COLO829 (cell line): ENCODE measurements at places on chromosomes 3 and 15.

GRCh38 chr15:60576515-60576914 lies 97.6 kb upstream of the ICE2 start:
- no peak for DNase-seq

DNA sequence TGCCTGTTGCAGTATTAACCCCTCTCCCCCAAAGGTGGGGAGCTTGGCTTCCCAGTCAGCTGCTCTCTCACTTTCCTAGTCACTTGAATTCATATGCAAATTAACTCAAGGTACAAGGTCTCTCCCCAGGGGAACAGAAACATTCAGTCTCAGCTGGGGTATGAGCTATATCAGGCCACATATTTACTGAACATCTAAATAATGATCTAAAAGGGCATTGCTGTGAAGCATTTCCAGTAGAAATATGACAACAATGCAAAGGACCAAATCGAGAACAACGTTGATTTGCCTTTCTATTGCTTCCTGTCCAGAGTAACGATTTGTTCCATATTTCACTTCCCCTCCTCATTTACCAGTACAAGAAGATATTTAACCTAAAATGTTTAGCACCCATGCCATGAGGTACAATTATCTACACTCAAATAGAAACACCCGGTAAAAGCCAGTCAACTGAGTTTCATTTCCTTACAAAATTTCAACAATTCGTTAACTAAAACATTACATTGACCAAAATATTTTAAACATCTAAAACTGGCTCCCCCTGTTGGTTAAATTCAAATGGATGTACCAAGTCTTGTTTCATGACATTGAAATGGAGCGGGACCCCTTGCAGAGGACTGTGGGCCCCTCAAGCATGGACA lies 36.5 kb upstream of the KLHL6 start:
- no peak for DNase-seq

- DNase-seq: no peak
Measured at GRCh38 chr15:34023907-34024306, 15.1 kb downstream of the AVEN start.

DNA sequence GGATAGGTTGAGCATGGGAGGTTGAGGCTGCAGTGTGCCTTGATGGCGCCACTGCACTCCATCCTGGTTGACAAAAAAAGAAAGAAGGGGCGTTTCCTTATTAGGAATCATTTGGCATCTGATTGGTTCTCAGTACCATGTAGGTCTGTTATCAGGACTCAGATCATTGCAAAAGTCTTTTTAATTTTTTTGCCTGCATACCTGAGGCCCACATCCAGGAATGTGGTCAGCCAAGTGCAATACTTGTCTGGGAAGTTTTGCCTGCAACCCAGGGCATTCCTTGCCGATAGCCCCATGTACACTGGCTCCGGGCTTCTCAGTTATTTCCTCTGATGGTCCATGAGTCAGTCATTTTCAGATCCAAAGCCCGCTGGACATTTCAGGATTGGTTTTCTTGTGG lies 50.1 kb upstream of the CRTC3 start:
- no peak for DNase-seq

- no peak for DNase-seq
Measured at GRCh38 chr15:74917676-74918075, 11.0 kb upstream of the FAM219B start.

GRCh38 chr3:14814411-14814871 lies 4.3 kb upstream of the FGD5 start:
- no peak for DNase-seq

- no peak for DNase-seq
Measured at GRCh38 chr3:131729643-131730017, 226.9 kb upstream of the MRPL3 start.

- peak; percentile 67 for DNase-seq
Measured at GRCh38 chr3:16828815-16829214, 55.9 kb upstream of the PLCL2 start.

DNA sequence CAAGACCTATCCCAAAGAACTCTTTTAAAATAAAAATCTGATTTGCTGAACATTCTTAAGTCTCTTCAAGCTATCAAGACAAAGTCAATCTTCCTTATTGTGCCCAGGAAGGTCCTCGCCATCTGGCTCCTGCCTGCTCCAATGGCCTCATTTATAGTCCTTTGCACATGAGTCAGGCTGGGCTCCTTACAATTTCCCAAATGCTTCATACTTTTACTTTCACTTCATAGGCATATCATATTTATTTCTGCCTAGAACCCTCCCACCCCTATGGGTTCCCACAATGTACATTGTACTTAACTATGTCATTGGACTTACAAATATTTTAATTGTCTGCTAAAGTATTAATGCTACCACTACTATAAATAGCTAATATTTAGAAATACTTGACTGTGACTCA lies 9.1 kb downstream of the THRB start:
- no peak for DNase-seq

- DNase-seq: no peak
Measured at GRCh38 chr15:38650936-38651327, 86.3 kb upstream of the RASGRP1 start.

DNA sequence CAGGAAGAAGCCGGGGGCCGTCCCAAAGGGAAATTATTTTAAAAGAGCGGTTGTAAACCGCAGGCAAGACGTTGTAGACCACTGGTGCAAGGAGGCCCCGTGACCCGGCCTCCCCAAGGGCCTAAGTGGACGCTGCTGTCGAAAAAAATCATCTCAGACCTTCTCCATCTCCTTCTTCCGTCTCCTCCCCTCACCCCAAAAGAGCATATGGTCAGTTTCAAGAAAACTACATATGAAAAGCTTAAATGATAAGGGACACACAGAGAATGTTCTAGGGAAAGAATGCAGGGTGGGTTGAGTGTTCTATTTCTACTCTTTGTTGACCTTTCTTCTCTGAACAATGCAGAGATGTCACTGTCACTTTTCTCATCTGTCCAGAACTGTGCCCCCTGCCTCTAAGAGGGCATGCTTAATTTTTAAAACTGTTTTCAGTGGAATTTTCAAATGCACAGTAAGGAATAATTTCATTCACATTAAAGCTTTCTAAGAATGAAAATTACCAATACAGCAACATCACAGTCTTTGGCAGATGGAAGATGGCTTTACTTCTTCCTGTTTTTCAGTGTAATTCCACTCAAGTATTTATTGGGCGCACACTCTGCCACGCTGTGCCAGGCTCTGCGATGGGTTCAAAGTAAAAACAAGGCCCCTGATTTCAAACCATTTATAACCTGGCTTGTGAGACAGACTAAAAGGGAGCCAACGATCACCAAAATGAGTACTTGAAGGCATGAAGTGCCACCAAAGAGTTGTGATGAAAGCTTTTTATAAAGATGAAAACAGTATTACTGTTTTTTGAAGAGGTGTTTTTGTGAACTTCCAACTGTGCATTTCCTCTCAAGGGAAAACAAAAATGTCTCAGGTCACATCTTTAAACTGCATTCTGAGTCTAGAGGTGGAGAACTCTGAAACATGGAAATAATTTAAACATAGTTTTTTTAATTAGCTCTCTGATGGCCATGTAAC lies 891 bp upstream of the TOP2B start:
- DNase-seq: no peak

DNA sequence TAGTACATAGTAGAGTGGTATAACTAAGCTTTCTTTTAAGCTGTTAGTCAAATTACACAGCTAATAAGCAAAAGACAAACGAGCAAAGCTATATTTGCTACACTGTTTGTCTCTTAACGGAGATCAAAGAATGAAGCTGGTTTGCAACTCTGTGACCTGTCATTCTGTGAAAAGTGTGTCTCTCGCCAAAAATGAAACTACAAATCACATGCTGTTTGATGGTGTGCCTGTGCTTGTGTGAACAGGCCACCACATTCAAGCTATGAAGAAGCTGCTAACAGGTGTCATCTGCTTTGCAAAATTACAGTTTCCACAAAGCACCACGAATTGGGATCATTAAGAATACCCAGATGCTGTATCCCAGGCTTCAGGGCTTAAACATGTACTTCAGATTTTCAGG lies 667.8 kb upstream of the NAALADL2 start:
- DNase-seq: no peak

- DNase-seq: no peak
Measured at GRCh38 chr3:172766718-172767405, 16.3 kb downstream of the ECT2 start.

DNA sequence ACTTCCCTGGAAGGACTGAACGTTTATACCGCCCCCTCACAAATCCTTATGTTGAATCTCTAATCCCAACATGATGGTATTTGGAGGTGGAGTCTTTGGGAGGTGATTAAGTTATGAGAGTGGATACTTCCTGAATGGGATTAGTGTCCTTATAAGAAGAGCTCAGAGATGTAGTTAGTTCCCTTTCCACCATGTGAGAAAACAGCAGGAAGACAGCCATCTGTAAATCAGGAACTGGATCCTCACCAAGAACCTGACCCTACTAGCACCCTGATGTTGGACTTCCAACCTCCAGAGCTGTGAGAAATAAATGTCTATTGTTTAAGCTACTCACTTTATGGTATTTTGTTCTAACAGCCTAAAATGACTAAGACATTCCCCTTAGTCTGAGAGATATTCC lies 33.3 kb upstream of the SACM1L start:
- no peak for DNase-seq

DNA sequence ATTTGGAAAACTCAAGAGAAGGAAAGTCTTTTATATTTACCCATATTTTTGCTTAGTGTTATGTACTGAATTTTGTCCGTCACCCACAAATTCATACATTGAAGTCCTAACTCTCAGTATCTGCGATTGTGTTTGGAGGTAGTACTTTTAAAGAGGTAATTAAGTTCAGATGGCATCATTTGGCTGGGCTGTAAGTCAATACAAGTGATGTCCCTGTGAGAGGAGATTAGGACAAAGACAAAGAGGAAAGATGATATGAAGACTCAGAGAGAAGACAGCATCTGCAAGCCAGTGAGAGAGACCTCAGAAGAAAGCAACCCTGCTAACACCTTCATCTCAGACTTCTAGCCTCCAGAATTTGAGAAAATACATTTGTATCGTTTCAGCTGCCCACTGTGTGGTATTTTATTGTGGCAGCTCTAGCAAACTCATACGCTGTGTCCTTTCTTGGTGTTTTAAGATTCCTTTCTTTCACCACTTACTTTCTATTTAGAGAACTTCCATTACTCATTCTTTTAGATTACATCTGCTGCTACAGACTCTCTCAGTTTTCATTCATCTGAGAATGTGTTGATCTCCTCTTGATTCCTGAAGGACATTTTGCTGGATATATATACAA lies 17.0 kb downstream of the LRCH3 start:
- DNase-seq: no peak

DNA sequence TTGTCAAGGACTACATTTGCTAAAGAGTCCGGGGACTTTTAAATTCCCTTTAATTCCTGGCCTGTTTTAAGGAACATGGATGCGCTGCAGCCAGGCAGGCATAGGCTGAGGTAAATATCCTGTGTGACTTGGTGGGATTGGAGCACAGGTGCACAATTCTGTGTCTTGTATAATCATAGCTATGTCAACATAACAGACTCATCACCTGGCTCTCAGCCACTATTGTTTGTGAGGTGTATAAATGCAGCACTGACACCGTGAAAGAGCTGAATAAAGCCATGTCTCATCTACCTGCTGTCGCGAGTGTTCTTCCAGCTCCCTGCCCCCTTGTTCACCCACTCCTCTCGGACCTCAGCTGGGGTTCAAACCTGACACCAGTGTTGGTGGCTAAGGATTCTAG lies 109.7 kb downstream of the MFSD1 start:
- no peak for DNase-seq

DNA sequence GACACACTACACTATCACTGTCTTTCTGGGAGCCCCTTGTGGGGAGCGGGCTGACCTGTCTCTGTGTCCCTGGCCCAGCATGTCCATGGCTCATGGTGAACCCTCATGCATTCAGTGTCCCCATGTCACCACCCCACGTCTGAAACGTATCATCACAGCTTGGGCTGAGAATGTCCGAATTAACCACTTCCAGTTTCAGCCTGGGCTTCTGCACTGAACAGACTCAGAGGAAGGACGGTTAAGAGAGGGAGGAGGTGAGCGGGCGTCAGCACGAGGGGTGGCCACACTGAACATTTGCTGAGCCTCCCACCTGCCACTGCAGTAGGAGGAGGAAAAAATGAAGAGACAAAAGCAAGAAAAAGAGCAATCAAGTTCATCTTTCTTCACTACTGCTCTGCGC lies 30.5 kb downstream of the ATP2B2 start:
- no peak for DNase-seq

- peak; percentile 48 for DNase-seq
Measured at GRCh38 chr3:196688349-196688748, 23.7 kb downstream of the CEP19 start.

GRCh38 chr3:105334138-105334882 lies 32.4 kb upstream of the ALCAM start:
- no peak for DNase-seq

GRCh38 chr3:131738095-131738494 lies 235.3 kb upstream of the MRPL3 start:
- DNase-seq: no peak

GRCh38 chr15:84755736-84756527 lies 7.5 kb downstream of the ZNF592 start:
- no peak for DNase-seq

DNA sequence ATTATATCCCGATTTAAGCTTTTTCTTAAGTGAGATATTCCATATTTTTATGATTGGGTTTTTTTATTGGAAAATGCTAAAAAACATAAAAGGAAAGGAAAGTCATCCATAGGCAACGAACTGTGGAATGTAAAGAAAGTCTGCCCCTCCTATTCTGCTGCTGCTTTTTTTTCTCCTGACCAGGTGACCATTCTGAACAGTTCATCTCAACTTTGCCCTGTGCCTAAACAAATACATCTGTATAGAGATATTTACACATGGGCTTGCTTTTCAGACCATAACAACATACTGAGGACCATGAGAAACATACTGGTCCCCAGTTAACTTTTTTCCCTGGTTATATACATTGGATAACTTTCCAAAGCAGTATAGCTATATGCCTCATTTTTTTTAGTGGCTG lies 18.9 kb upstream of the MLF1 start:
- DNase-seq: no peak
